ENCODE measurements at places on chromosomes 2 and 18. TPM values are rescaled to one million over a fixed set of nuclear protein-coding genes. Genes with fewer than 3 reads are reported as not detected.

Gene SIX2
- total RNA-seq: not detected

Gene PLCL1
- total RNA-seq: 37.8 TPM

Gene RBM43
- 12.3 TPM for total RNA-seq

DNA sequence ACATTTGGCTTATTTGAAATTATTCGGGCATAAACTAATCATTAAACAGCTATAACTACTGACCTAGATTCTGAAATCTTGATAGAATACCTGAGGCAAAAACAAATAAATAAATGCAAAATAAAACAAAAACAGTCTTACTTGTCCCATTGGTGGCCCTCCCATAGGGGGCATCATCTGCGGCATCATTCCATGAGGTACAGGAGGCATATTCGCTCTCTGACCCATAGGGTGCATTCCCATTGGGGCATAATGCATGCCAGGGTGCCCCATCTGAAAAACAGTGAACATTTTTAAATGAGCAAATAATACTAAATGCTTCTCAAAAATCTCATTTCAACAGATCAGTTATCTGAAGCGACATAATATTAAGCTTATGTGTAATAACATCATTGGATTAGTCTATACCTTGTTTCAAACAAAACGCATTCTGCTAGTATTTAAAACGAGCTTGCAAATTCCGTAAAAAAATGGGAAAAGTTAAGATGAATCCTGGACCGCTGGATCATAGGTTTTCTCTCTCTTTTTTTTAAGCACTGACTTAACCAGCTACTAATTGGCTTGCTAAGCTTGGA, 1.3 kb downstream of the PRPF40A start:
- DNase-seq: no peak

DNA sequence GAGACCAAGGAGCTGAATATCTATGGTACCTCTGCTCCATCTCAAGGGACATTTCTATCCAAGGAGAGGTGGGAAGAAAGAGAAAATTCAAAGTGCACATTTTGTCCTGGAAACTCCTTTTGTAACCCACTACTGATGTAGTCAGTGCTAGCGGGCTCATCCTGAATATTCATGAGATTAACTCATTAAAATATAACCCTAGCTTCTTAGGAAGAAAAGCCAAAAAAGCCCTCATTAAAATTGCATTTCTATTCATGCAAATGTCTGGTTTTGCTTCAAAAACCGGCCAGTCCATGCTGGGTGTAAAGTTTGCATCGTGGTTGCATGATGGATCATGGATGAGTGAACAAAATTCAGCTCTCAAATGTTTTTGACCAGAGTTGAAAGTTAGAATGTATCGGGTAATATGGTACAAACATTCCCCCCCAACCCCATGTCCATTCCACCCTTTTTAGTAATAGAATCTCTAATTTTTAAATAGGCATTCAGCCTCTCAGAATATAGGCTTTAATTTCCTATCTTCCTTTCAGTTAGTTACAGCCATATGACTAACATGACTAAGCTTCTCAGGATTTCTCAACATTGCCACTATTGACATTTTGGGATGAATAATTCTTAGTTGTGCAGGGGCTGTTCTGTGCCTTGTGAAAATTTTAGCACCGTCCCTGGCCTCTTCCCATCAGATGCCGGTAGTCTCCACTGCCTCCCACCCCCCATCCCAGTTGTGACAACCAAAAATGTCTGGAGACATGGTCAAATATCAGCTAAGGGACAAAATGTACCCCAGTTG, 104.2 kb upstream of the RND3 start:
- no peak for DNase-seq

- no peak for DNase-seq
Observed at GRCh38 chr2:10486091-10486490, 38.0 kb upstream of the ODC1 start.

- DNase-seq: no peak
Observed at GRCh38 chr2:106759966-106760365, 126.0 kb downstream of the ST6GAL2 start.

DNA sequence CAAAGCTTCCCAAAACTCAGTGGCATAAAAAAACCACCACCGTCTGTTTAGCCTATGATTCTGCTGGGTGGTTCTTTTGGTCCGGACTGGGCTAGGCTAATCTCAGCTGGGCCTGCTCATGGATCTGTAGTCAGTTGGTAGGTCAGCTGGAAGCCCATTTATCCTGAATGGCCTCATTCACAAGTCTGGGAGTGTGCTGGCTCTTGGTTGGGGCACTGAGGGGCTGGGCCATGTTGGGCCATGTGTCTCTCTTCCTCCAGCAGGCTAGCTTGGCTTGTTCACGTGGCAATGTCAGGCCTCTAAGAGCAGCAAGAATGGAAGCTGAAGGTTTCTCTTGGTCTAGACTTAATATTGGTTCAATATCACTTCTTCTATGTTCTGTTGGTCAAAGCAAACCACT, 95.7 kb upstream of the HS6ST1 start:
- no peak for DNase-seq

GRCh38 chr2:162490052-162490717, 146.3 kb downstream of the GCA start:
- DNase-seq: no peak

DNA sequence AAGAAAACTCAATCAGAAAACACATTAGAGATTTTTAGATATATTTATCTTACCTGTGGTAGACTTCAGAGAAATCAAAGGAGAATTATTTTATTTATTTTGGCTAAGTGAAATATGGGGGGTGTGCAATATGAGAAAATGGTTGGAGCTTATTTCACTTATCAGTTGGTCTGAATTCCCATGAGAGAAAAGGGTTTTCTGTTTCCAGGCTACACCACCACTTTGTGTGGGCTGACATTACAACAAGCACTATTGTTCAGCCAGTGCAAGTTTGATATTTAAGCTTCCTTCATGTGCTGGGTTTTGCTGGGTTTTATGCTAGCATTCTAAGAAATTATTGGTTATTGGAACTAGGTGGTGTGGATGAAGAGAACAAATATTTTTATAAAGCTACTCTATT, 33.5 kb downstream of the RMND5A start:
- no peak for DNase-seq

DNA sequence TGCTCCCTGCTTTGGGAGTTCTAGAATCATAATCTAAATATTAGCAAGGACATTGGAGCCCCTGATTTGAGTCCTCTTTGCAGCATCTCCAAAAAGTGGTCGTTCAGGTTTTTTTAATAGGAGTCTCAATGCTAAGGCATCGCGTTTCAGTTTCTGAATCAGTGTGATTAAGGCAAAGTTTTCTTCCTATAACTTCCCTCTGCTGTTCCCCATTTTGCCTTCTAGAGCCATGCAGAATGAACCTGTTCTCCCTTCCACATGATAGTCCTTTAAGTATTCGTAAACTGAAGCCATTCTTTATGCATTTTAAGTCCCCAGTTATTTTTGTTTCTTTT, 159.5 kb downstream of the PTGR3 start:
- DNase-seq: no peak

- no peak for DNase-seq
Observed at GRCh38 chr2:163264341-163264740, 425.8 kb upstream of the KCNH7 start.

- DNase-seq: no peak
Observed at GRCh38 chr18:40984856-40985255, 970.2 kb upstream of the PIK3C3 start.
